Stimulated activated CD4-positive, alpha-beta T cell treated with anti-CD3 and anti-CD28 coated beads, Interleukin-1b, Interleukin-23, amount 100 ng/mL, for 24 hours (primary cell): ENCODE measurements at places on chromosomes 11 and 22.

DNA sequence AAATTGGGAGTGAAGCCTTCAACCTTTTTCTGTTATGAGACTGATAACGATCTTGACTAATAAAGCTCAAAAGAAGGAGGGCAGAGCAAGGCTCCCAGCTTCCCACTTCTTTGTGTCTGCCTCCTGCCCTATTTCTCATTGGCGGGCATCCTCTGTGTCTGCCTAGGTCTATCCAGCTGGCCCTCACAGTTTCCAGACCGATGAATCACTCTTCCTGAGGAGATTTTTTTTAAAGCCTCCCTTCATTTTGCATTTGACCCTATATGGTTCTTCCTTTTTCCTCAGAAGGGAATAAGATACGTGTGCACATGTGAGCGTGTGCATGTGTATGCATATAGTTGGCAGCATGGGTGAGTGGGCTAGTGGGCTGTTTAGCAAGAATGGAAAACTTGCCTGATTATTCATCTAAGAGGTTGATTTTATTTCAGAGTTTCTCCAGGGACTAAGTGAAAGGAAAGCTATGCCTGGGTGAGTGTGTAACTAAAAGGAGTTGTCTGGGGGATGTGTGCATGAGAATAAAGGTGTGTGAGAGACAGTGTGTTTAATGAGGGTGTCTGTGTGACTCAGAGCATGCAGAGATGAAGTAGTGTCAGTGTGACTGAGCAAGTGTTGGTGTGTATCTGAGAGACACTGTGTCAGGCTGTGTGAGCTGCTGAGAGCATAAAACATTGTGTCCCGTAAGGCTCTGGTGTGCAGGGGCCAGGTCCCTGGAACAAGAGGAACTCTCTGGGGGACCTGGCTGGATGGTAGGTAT is 12.2 kb downstream of the PHLDB1 start:
- DNase-seq: no peak

DNA sequence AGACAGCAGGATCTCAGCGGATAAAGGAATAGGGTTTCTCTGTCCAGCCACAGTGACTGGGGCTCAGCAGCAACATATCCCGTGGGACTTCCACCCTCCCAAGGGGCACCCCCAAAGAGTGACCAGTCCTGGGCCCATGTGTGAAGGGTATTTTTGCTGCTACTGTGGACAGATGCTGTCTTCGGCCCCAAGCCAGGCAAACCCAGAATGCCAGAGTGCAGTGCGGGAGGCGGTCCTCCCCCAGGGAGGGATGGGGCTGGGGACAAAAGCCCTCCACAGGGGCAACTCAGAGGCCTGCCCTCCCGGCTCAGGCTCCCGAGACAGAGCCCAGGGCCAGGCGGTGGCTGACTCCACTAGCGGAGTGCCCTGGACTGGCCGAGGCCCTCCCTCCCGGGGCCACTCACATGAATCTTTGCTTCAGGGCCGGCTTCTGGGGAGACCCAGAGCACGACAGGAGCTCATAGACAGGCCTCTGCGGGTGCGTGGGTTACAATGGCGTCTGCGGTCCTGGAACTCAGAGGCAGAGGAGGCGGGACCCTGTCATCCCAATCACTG is 34.7 kb upstream of the WNT7B start:
- DNase-seq: no peak

DNA sequence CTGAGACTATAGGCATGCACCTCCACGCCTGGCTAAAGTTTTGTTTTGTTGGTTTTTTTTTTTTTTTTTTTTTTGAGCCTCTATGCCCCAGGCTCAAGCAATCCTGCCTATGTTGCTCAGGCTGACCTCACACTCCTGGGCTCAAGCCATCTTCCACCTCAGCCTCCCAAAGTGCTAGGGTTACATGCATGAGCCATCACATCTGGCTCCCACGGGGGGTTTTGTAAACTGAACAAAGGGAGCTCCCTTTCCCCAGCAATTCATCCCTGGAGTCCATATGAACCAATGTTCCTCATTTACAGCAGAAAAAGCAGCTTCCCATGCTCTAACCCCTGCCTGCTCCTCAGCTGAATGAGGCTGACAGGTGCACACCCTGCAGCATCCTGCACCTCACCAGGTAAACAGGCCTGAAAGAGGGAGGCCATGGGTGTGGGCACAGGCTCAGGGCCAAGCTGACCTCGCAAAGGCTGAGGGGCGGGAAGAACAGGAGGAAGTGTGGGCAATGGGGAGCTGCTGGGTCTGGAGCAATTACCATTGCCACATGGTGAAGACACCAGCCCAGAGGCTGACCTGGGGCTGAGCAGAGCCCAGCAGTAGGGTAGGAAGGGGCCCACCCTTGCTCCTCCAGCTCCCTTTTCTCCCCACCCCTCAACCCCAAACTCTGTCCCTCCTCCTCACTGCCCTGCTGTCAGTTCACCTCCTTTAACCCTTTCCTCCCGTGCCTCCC is 58.2 kb downstream of the RBX1 start:
- DNase-seq: no peak

GRCh38 chr22:33789690-33790253 is 130.5 kb downstream of the LARGE1 start:
- no peak for DNase-seq

DNA sequence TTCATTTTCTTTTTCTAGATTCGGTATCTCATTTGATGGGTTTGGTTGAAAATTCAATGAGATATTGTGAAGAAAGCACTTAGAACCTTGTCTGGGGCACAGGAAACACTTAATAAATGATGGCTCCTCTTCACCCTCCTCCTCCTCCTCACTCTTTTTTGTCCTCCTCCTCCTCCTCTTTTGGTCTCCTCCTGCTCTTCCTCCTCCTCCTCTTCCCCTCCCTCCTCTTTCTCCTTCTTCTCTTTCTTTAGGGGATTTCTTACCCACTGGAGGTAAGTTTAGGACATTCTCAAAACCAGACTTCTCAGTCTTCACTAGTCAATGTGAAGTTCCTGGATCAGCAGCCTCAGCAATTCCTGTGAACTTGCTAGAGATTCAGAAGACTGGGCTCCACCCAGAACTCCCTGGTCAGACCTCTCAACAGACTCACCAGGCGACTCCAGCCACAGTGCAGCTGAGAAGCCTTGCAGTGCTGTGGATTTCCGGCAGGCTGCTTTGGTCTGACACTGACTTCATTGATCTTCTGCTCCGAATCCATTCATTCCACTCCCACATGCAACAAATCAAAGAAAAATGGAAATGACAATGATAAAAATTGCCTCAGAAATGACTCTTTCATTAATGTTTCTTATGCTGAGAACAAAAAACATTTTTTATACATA is 368.6 kb upstream of the B3GAT1 start:
- no peak for DNase-seq

- DNase-seq: no peak
These were observed 71.3 kb downstream of the PPP2R1B start for GRCh38 chr11:111694851-111695250.

GRCh38 chr11:113908098-113908497 is 3.5 kb downstream of the HTR3B start:
- no peak for DNase-seq

GRCh38 chr11:69122630-69123431 is 32.9 kb upstream of the SMIM38 start:
- DNase-seq: peak; percentile 43

GRCh38 chr11:104999721-105000120 is 23.2 kb downstream of the CASP5 start:
- DNase-seq: no peak

DNA sequence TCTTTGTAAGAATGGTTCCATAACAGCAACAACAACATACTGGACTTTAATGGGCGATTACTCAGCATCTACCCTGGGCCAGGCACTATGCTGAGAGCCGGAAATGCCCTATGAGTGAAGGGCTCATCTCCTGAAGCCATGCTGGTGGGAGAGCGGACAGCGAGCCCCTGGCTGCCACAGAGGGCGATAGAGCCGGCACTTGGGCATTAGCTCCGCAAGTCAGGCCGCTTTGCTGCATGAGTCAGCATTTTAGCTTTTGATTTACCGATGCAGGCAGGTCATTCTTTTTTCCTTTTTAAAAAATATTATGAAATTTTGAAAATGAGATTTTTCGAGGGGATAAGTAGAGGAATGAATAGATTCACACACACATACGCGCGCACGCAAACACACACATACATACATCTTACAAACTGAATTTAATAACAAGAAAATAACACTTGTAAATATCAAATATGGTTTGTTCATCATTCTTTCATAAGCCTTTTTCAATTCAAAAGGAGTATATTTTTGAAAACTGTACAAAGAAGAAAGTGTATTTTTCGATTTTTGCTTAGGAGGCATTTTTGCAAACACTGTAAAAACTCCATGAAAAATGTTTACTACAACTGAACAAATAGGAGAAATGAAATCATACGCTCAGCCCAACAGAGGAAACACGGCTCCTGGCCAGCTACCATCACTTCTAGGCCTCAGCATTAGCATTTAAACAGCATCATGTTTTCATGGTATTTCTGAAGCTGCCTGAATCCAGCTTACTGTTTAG is 667.3 kb downstream of the OPCML start:
- no peak for DNase-seq

DNA sequence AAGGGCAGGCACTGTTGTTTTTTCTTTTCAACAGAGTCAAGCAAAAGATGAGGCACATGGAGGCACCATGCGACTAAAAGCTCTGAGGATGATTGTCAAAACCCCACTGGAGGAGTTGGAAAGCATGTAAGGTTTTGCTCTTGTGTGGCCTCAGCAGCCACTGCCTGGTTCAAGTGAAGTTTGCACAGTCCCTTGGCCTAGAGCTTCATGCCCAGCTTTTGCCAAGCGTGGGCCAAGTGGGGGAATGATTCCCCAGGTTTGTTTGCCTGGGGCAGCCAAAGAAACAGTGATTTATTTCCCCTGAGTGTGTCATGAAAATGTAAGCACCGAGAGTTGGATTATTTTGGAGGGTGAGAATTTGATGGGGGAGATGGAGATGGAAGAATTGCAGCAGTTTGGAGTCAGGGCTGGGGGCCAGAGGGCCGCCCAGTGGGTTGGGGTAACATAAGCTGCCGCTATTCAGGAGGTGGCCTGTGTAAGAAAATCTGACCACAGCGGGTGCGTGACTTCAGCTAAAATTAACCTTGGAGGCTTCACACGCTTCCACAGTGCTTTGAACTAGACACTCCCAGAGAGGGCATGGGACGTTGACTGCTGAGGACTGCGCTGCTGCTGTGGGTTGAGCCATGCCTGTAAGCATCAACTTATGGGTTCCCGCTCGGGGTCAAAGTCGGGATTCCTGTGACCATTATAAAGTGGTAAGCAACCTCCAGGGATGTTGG is 100.7 kb downstream of the NAV2 start:
- no peak for DNase-seq

- no peak for DNase-seq
These were observed 8.9 kb downstream of the MN1 start for GRCh38 chr22:27792452-27793161.

- no peak for DNase-seq
These were observed 1.7 kb downstream of the MAPK8IP2 start for GRCh38 chr22:50602338-50602700.

DNA sequence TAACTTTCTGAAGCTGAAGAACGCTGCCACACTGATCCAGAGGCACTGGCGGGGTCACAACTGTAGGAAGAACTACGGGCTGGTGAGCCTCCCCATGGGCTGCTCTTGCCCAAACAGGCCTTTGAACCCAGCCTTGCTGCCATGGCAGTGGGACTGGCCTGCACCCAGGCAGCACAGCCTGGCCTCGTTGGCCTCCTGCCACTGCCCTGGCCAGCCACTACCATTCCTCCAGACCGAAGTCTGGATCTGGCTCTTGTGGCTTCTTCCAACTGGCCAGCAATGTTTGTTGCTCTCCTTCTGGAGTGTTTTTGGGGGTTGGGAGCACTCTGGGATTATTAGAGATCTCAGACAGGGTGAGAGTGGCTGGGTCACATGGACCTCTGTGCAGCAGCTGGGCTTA is 51.0 kb downstream of the MYO7A start:
- DNase-seq: no peak

GRCh38 chr11:58905721-58906547 is 33.4 kb upstream of the GLYATL1 start:
- no peak for DNase-seq

DNA sequence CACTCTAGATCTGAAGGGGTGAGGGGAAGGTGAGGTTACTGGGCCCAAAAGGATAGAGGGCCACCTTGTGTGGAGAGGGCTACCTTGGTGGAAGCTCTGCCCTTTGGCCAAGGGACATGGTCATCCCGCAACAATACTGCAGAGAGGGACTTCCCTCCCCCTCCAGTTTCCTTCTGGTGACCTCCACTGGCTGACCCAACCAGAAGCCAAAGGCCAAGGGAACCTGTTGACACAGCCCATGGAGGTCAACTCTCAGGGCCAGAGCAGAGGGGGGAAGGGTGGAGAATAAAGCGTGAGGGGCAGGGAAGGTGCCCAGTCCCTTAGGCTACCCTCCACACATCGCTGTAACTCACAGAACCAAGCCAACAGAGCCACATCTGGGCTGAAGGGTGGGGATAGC is 15.0 kb upstream of the RHOD start:
- DNase-seq: no peak

DNA sequence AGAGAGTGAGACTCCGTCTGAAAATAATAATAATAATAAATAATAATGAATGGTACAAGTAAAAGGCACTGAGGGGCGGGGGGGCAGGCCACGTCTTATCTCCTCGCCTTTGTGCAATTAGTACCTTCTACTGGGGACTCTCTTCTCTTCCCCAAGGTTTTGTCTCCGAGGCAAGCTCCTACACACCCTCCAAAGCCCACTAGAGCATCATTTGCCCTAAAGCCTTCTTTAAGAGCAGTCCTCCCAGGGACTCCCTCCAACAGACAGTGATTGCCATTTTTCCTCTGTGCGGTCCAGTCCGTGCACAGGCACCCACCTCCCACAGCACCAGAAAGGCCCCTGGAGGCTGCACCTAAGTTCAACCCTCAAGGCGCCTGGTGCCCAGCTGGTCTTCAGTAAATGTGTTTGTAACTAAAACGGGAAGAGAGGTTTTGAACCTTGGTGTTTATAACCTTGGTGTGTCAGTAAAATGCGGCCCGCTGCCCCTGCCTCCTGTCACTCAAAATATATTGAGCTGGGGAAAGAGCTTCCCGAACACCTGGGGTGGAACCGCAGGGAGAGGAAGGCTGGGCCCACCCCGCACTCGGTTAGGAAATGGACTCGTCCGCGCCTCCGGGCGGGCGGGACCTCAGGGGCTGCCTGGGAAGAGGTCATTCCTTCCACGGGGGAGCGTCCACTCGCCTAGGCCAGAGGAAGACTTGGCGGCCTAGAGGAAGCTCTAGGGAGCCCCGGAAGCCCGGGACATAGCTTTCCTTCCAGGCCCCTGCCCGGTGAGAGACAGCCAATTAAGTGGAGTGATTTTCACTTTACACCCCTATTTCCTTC is 4.7 kb upstream of the KDELR3 start:
- no peak for DNase-seq

DNA sequence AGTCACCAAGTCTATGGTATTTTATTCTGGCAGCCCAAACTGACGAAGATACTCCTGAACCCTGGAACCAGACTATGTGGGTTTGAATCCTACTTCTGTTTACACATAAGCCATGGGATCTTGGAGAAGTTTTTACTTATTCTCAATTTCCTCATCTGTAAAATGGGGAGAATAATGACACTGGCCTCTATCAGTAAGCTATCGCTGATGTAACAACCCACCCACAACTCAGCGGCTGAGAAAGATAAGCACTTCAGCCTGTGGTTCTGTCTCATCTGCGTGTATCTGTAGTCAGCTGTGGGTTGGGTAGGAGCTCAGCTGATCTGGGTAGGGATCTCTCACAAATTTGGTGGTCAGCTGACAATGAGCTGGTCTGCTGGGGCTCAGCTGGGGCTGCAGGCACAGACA is 68.0 kb upstream of the ALX4 start:
- DNase-seq: no peak

- no peak for DNase-seq
These were observed 76.0 kb downstream of the UBASH3B start for GRCh38 chr11:122731500-122731913.

- DNase-seq: no peak
These were observed 772 bp downstream of the TBC1D10C start for GRCh38 chr11:67404515-67405195.

- DNase-seq: no peak
These were observed 12.6 kb upstream of the COX8A start for GRCh38 chr11:63961608-63962412.
